ENCODE measurements at places on chromosomes 3 and 15.

- DNase-seq, result no peak
Observed at GRCh38 chr3:127209155-127209839, 16.4 kb downstream of the PRR23E start.

- peak; percentile 72 for DNase-seq
Observed at GRCh38 chr15:84685304-84685703, 27.3 kb upstream of the NMB start.

GRCh38 chr3:66747261-66747660 lies 246.4 kb upstream of the LRIG1 start:
- DNase-seq, result no peak

DNA sequence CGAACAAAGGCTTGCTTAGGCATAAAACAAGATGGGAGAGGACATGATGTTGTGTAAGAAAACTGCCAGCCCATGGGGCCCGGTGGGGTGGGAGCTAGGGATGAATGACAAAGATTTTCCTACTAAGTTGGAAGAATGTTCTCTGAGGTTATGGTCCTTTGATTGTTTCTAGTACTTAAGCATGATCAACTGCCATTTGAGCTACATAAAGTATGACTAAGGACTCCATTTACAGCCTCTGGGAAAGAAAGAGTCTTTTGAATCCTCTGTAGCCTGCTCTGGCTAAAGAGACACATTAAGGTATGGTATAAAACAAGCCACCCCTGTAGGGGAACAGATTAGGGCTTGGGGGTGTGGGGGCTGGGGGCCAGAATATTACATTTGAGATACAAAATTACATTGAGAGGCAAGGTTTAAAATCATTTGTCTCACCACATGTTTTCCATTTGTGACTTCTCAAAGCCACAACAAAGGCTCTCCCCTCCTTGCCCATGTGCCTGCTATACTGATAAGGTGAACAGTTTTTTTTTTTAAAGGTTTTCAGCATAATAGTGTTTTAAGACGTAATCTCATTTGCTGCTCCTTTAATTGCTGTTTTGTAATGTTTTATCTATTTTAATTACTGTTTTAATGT lies 323.4 kb downstream of the CHST2 start:
- DNase-seq, result no peak

DNA sequence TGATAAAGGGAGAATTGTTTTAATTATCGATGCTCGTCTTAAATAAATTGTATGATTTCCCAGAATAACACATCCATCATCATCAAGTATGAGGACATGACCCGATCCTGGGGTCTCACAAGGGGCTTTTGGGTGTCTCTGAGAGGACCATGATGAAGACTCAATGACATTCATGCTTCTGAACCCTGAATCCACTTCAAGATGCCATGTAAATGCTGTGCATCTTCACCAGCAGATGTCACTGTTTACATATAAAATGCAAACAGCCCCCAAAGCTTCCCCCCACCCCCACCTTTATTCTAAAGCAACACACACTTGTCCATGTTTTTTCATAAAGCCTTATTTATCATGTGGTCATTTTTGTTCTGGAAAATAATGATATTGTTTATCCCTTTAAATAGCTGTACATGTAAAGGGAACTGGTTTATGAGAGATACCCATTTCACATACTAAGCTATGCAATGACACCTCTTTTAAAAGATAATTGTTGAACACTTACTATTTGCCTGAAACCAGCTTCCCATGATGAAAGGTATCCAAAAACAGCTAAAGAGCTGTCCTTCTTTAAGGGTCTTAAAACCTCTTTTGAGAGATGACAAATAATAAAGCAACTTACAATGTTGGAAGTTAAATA lies 69.7 kb upstream of the UBE3A start:
- DNase-seq, result no peak

GRCh38 chr3:46228260-46229242 lies 13.7 kb upstream of the CCR3 start:
- peak; percentile 77 for DNase-seq

GRCh38 chr3:61030469-61031035 lies 220.7 kb downstream of the FHIT start:
- peak; percentile 42 for DNase-seq

- DNase-seq, result no peak
Observed at GRCh38 chr3:134235577-134236076, 15.0 kb downstream of the RYK start.

GRCh38 chr15:38427380-38427779 lies 26.5 kb upstream of the FAM98B start:
- no peak for DNase-seq

DNA sequence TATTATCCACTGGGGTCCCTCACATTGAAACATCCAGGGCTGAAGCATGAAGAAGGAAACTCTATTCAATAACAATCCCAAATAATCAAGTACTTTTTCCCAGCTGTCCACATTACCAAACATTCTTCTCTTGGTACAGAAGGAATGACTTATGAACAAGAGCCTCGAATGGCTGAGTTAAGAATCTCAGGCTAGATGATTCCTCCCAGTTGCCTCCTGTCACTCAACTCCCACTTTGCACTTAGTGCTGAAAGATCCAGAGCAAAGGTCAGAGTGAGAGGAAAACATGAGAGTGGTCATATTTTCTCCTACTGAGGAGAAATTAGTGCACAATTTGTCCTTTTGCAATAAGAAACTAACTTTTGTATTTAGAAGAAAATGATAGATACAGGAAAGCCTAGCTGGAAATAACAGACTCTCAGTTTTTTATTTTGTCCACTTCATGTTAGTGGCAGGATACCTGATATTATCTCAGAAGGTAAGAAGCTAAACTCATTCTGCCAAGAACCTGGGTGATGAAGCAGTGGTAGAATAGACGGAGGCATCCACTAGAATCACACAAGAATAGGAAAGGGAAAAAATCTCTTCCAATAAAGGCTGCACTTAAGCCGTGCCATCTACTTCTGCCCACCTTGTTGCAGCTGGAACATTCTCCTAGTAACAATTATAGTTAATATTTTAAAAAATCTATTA lies 46.2 kb downstream of the GADL1 start:
- DNase-seq, result no peak

DNA sequence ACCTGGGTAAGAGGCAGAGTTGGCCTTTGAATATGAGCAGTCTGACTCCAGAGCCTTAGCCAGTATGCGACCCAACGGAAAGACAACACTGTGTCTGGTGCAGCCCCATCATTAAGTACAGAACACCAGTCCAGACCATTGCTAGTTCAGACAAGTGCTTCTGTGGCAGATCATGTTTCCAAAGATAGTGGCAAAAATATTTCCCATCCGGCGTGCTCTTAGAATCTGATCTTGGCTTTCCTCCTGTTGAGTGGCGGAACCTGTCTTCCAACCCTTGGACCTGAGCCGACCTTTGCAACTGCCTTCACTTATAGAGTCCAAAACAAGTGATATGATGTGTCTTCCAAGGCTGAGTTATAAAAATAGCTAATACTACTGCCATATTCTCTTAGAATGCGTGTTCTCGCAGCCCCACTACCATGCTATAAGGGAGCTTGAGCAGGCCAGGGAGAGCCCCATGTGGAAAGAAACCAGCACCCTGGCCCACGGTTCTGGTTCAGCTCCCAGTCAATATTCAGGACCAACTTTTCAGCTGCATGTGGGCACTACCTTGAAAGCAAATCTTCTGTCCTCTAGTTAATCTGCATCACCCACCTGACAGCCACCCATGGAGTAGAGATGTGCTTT lies 322.4 kb upstream of the SLCO3A1 start:
- no peak for DNase-seq

GRCh38 chr3:31772758-31773473 lies 208.1 kb downstream of the OSBPL10 start:
- no peak for DNase-seq

DNA sequence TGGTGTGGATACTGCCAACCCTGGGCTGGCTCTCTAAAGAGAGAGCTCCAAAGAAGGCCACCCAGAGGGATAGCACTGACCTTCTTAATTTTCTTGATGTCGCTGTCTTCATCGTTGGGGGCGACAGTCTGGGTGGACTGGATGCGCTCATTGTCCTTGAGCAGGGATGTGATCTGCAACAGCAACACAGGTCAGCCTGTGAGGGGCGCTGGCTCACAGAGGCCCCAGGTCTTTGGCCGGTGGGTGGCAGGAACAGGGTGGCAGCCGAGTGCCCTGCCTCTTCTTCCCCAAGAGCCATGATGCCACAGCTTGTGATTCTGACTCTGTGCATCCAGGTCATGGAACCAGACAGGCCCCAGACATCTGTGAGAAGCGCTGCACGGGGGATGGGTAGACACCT lies 41.2 kb downstream of the RASGRF1 start:
- no peak for DNase-seq

- no peak for DNase-seq
Observed at GRCh38 chr3:41431386-41431785, 232.1 kb downstream of the CTNNB1 start.

DNA sequence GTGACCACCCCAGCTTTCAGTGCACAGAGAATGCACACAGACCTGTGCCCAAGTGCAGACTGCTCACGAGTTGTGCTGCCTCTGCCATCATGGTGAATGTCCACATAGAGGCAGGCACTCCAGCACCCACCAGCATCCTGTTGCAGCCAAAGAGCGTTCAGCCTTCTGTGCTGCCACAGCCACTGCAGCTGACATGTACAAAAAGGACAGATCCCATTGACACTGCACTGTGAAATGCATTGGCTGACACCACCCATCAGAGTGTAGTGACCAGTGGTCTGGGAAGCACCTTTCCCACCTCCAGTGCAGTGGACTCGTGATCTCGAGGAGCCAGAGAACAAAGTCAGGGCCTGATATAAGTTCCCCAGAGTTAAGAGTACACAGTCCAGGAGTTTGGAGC lies 260.3 kb downstream of the RAP2B start:
- no peak for DNase-seq

- peak; percentile 12 for DNase-seq
Observed at GRCh38 chr3:24548278-24548677, 53.6 kb upstream of the THRB start.

GRCh38 chr3:53195602-53196574 lies 34.9 kb downstream of the PRKCD start:
- no peak for DNase-seq

GRCh38 chr3:45198264-45199260 lies 27.5 kb downstream of the TMEM158 start:
- no peak for DNase-seq

- DNase-seq, result no peak
Observed at GRCh38 chr3:1726741-1727140, 371.9 kb upstream of the CNTN4 start.

GRCh38 chr3:46724424-46724823 lies 6.8 kb upstream of the PRSS50 start:
- no peak for DNase-seq

DNA sequence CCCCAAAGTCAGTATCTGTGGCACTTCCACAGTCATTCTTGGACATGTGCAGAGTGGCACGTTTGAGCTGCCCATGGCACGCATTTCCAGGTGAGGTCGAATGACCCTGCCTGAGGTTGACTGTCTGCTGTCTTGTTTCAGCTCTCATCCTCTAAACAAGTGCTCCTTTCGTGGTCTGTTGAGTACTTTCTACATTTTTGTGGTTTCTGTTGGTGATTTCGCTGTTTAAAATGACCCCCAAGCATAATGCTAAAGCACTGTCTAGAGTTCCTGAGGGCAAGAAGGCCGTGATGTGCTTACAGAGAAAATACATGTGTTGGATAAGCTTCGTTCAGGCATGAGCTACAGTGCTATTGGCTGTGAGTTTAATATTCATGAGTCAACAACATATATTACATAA lies 40.0 kb upstream of the SAMMSON start:
- no peak for DNase-seq

All from foreskin keratinocyte (primary cell).